HT1080 (cell line): ENCODE measurements at places on chromosomes 16 and 17. TPM values are rescaled to one million over a fixed set of nuclear protein-coding genes. Genes with fewer than 3 reads are reported as not detected.

DNA sequence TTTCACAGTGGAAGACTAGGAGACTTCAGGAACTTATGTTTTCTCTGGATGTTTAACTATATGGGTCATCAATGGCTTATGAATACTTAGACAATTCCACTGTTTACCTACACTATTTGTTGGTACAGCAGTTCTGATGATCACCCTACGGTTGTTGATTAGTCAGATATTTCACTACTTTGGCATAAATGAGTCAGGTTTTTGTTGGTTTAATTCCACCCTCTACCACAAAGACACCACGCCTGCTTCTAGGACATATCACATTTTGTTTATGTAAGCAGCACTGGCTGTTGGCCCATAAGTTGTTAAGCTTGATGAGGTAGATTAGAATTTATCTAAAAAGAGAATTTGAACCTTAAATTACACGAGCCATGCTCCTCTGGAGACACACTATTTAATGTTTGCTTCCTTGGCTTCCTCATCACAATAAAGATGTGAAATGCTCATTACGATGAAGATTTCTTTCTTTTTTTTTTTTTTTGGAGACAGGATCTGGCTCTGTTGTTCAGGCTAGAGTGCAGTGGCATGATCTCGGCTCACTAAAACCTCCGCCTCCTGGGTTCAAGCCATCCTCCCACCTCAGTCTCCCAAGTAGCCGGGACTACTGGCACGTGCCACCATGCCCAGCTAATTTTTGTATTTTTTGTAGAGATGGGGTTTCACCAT, 4.3 kb downstream of the GDE1 start:
- peak; percentile 28 for DNase-seq

The TBC1D3 gene
- 0.20 TPM in 1 of 2 replicates, not detected in the other for total RNA-seq

DNA sequence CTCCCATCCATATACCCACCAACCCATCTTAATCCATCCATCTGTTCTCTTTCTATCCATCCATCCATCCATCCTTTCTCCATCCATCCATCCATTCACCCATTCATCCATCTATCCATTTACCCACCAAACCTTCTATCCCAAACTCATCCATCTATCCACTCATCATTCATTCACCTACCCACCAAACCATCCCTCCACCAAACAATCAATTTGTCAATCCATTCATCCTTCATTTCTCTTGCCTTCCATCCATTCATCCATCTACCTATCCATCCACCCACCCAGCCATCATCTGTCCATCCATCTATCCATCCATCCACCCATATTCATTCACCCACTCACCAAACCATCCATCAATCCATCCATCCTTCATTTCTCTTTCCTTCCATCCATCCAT, 44.6 kb upstream of the CIBAR2 start:
- DNase-seq = no peak

GRCh38 chr17:58533616-58534188, 19.3 kb upstream of the MTMR4 start:
- DNase-seq = no peak

The SLC2A4 gene
- total RNA-seq = 0.03 TPM in 1 of 2 replicates, not detected in the other

DNA sequence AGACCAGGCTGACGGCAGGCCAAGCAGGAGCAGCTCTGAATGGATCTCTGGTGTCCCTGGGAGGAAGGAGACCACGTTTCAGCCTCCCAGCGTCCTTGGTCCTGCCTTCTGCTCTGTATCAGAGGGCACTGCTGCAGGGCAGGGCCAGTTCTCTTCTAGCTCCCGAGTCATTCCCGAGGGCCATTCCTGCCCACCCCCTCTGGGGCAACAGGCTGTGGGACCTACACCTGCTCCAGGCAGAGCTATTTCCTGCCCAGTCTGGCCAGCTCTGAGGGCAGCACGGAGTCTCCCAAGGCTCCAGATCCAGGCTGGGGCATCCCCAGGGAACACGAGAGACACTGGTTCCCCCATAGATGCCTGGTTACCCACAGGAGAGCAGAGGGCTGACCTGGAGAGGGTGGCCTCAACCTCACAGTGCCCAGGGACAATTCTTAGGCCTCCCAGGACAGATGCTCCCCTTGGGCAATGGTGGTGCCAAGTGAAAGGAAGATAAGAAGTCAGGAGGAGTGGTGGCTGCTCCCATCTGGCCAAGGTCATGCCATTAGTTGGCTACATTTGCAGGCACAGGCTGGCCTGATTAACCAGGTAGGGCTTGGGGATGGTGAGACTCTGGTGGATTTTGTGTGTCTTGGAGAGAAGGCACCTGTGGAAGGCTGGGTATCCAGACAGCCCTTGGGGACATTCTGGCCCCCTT, 2.0 kb downstream of the WFIKKN2 start:
- DNase-seq = no peak

GRCh38 chr16:1333854-1334700, 632 bp downstream of the BAIAP3 start:
- DNase-seq = no peak

GRCh38 chr17:63646488-63646806, 24.2 kb downstream of the MAP3K3 start:
- DNase-seq = no peak

DNA sequence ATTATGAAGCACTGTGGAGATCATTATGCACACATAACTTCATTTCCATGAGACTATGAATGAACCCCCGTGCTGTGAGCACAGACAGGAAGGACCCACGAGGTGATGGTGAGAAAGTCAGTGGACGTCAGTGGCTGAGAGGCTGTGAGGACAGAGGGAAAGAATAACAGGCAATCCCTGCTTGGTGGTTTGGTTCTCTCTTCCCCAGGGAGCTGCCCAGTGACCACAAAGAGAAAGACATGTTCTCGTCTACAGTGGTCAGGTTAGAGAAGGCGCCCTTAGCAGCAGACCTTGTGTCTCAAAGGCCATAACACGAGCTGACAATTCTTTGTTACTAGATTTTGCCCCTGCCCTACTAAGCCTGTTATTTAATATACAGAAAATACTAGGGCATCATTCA, 609.2 kb downstream of the TOX3 start:
- DNase-seq = no peak

DNA sequence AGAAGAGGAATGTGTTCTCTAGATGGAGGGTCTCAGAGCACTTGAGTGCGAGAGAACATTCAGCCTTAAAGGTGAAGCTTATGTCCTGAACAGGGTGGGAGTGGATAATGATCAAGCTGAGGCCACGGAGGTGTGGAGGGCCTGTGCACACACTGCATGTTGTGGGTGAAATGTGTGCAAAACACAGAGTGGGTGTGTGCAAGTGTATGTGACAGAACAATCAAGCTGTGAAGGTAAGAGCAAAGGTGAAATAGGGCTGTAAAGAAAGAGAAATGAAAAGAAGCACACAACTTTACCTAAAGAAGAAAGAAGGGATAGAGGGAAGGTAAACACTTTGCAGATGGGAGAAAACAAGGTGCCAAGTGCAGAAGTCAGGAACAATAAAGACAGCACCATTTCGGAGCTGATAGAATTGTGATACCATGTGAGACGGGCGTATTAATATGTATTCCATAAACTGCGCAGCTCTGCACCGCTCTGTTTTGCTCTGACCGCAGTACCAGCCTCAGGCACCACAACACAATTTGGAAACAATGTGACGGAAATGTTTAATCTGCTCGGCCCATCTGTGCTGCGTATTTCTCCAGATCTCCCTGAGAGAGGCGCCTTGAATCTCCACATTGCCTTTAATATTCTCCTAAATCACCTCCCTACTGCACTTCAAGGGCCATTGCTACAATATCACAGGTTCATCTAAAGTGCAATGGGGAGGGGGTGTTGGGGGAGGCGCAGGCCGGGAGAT, 40.6 kb downstream of the SNX11 start:
- no peak for DNase-seq

GRCh38 chr16:77585379-77586251, 136.7 kb upstream of the NUDT7 start:
- peak; percentile 98 for DNase-seq

- DNase-seq = no peak
These were observed 40.1 kb downstream of the NDEL1 start for GRCh38 chr17:8475781-8476180.

DNA sequence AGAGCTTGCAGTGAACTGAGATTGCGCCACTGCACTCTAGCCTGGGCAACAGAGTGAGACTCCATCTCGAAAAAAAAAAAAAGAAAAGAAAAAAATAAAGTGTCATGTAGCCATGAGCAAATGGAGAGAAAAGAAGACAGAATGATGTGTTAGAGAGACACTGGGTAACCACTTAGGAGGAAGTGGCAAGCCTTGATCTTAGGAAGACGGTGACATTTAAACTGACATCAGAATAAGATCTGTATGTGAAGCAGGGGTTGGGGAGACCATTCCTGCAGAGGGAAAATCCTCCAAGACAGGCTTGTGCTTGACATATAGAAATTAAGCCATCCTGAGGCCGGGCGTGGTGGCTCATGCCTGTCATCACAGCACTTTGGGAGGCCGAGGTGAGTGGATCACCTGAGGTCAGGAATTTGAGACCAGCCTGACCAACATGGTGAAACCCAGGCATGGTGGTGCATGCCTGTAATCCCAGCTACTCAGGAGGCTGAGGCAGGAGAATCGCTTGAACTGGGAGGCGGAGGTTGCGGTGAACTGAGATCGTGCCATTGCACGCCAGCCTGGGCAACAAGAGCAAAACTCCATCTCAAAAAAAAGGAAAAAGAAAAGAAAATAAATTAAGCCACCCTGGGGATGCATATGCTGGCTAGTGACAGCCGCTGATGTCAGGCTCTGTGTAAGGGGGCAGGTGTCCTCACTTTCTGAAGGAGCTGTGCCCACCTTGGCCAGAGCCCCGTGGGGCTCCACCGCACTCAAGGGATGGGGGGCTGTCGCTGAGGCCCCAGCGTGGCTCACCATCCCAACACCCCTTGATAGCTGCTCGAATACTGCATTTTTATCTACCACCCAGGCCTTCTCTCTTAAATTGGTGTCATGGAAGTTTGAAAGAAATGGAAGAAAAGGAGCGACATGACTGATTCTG, 13.1 kb upstream of the CYB5B start:
- DNase-seq = no peak

The ARL17B gene
- total RNA-seq = 2.4 and 7.4 TPM in 2 replicates

DNA sequence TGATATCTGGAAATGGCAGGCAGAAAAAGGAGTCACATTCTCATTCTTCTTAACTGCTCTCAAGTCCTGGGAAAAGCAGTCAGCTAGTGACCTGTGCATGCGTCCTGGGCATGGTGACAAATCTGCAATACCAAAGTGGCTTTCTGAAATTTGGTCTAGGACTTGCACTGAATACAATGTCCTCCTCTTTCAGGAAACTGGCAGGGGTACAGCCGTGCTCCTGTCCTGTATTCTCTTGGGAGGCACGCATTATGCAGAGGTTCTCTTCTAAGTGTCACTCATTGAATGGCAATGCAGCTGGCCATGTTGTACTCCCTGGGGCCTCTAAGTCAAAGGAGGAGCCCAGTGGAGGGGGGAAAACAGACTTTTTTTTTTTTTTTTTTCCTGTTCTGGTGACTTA, 10.6 kb downstream of the PHF12 start:
- DNase-seq = no peak

The CCL7 gene
- total RNA-seq = not detected in 2 replicates

- DNase-seq = peak; percentile 79
These were observed 2.1 kb upstream of the C17orf78 start for GRCh38 chr17:37373530-37374159.

DNA sequence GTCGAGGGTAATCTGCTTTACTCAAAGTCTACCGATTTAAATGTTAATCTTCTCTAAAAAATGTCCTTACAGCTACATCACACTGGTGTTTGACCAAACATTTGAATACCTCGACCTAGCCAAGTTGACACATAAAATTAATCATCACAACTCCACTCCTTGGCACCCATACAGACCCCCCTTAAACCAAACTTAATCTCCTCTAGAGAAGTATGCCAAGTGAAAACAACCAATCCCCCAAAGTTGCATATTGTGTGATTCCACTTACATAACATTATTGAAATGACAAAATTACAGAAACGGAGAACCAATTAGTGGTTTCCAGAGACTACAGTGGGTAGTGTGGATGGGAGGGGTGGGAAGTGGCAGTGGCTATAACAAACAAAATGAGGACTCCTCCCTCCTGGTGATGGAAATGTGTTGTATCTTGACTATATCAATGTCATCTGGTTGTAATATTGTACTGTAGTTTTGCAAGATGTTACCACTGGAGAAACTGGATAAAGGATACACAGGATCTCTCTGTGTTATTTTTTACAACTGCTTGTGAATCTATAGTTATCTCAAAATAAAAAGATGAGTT, 39.4 kb downstream of the CAPNS2 start:
- no peak for DNase-seq

GRCh38 chr16:7239547-7239946, 93.1 kb upstream of the RBFOX1 start:
- no peak for DNase-seq

The TBC1D3B gene
- total RNA-seq = 2.0 TPM in 1 of 2 replicates, not detected in the other

DNA sequence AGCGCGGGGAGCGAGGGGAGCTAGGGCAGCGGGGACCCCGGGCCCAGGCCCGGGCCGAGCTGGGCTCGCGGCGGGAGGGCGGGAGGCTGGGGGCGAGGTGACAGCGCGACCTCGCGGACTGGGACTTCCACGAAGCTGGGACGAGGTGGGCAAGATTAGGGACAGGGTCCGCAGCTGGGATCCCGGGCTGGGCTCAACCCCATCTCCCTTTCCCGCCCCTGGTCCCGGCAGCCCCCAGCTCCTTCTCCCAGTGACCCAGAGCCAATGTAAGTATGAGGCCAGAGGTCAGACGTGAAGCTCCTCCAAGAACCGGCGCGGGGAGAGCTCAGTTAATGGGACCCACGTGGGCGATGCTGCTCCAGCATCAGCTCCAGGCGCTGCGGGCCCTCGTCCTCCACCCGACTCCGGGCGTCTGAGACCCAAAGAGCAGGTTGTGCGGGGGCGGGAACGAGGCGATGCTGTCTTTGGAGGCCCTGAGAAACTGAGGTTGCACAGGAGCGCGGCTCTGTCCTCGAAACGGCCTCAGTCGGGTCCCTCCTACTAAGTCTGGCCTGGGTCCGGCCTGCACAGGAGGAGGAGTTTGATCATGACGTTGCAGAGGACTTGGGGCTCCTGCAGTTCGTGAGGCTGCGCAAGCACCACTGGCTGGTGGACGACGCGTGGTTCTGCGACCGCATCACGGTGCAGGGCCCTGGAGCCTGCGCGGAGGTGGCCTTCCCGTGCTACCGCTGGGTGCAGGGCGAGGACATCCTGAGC, 585 bp downstream of the ALOX12 start:
- DNase-seq = no peak

DNA sequence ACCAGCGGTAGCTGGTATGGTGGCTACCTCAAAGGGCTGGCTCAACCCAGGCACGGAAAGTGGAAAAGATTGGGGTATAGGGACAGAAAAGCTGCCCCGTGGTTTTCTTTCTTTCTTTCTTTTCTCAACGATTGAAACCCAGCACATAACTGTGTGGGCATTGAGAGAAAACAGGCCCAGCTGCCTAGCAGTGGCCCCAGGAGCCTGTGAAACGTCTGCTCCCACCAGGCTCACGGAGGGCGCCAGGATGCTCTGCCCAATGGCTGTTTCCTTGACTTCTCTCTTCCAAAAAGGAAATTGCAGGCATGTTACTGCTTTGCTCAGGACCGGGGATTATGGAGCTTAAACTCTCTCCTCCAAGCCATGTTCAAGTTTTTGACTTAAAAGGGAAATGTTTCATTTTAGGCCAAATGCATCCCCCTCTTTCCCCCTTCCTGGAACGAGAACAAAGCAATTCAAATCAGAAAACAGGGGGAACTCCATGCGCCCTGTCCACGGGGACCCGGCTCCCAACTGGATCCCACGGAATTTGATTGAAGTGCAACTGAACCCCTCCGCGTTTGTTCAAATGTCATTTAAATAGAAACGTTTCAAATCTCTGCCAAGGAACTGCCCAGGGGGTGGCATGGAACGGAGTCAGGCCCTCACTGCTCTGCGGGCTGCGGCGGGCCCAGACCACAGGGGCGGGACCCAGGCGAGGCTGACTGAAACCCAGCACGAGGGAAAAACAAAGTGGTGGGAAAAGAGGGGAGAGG, 133.5 kb downstream of the RGS9 start:
- DNase-seq = no peak

The RGS11 gene
- 0.07 TPM in 1 of 2 replicates, not detected in the other for total RNA-seq
